ENCODE measurements at places on chromosomes 7 and 10.

- no peak for DNase-seq
Measured at GRCh38 chr10:23419655-23420329, 19.1 kb upstream of the OTUD1 start.

DNA sequence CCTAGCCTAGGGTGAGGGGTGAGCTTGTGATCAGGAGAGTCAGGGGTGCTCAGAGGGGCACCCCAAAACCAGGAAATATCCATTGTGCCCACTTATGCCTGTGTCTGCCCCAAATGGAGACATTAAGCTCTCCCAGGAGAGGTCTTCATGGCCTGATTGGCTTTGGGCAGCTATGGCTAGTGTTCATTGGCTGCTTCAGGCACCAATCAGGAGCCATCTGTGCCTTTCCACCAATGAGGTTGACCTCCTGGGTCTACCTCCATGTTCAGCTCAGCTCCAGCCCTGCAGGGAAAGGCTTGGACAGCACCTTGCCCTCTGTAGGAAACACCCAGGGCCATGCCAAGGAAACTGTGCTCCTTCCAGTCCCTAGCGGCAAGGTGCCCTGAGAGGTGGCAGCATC, 23.9 kb upstream of the HSPB1 start:
- DNase-seq, result no peak

GRCh38 chr10:6346631-6347030, 143.9 kb downstream of the PFKFB3 start:
- DNase-seq, result no peak

DNA sequence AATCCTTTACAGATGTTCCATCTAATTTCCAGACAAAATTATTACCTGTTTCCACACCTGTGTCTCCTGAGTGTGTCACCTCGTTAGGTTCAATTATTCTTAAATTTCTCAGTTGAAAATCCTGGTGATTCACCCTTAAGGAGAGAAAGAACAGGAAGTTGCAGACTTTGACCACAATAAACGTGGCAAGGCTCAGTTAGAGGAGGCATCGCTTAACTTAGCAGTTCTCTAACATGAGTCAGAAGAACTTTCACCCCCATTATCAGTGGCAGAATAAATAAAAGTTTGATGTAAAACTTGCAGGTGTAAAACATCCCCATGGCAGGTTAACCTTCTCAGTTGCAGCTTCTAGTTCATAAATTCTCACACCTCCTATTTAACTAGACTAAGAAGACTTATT, 8.3 kb downstream of the XPNPEP1 start:
- peak; percentile 10 for DNase-seq

DNA sequence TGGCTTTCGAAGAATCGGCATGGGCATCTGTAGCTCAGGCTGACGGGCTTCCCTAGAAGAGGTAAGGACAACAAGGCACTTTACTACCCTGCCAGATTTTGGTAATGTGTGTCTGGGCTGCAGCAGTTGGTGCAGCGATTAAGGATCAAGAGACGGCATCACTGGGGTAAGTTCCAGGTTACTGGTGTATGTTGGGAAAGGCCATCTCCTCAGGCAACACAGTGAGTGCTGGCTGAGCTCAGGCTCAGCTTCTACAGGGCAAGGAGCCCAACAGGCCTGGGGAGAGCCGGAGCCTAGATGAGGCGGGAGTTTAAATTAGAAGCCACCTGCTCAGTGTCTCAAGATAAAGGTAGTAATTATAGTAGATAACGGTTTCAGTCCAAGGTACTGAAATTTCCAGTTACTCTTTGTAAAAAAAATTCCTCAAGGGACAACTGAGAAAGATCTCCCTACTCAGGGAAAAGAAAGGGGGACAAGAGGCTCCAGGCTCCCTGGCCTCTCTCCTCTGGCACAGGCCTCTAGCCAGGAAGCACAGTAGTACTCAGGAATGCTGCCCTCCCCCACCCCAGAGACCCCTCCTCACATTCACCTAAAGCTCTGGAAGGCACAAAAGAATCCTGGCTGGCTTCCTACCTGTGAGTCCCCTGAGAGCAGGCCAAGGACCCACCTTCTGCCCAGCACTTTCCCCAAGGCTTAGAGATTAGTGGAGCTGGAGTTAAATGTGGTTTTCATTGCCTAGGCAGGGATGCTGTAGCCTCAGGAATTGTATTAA, 3.9 kb downstream of the CXCL12 start:
- no peak for DNase-seq

- no peak for DNase-seq
Measured at GRCh38 chr7:106572394-106573124, 88.4 kb downstream of the CCDC71L start.

DNA sequence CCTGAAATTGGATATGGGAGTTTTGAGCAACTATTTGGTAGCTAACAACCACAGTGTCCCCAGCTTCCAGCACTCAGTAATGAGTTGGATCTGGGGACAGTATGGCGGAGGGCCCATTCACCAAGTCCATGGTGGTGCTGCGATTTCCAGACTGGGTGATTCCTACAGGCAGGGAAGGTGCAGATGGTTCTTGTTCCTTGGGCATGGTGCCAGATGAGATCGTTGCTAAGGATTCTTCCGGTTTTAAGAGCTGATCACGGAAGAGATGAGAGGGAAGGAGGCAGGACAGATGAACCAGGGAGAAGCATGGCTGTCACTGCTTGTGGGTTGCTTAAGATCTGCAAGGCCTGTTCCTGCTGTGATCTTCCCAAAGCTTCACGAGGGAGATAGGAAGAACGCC, 380.3 kb downstream of the TCERG1L start:
- no peak for DNase-seq

DNA sequence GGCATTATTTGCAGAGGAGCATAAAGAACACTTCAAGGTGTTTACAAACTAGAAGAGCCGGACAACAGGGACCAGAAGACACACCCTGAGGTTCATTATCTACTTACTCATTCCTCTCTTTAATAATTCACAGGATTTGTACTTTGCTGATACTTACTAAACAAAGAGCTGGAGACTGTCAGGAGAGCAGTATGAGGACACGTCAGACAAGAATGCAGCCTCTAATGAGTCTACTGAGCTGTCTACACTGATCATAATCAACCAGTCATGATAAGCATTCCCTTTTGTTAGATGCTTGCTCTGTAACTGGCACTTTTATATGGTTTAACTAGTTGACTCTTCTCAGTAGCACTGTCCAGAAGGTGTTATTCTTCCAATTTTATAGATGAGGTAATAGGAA, 243.3 kb upstream of the CDC14C start:
- DNase-seq, result no peak

DNA sequence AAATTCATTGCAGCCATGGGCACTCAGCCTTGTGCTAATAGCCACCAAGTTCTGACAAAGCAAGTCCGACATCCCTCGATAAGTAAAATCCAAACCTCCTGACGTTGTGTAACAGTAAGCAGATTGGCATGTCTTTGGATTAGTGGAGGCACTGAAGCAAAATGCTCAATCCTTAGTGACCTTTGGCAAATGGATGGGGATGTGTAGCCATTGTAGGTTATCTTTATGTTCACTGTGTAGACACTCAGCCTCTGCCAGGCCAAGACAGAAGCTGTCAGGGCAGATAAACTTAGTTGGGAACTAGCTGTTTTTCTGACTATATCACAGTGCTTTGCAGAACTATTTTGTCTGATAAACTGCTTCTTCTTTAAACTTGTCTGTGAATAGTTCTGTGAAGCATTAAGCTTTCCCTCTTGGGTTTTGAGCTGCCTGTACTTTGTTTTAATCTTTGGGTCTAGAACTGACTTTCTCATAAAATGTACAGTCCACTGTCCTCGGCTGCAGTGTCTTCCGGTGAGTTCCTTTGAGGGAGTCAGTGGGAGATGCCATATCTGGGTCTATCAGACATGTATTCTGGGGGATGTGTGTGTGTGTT, 220.8 kb downstream of the LRMDA start:
- DNase-seq, result no peak

DNA sequence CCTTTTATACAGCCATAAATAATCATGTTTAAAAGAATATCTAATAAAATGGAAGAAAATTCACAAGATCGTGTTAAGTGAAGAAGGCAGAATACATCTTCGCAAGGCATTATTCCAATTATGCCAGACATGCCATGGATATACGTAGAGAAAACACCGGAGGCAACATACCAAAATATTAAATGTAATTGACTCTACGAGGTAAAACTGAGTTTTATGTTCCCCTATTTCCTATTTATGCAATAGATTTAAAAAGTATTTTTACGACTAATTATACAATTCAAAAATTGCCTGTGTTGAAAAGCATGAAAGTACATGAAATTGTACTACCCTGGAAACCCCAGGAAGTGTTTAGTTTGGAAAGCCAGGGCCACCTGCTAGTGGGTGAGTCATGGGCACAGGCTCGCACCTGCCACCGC, 936 bp upstream of the REPIN1 start:
- DNase-seq, result no peak

DNA sequence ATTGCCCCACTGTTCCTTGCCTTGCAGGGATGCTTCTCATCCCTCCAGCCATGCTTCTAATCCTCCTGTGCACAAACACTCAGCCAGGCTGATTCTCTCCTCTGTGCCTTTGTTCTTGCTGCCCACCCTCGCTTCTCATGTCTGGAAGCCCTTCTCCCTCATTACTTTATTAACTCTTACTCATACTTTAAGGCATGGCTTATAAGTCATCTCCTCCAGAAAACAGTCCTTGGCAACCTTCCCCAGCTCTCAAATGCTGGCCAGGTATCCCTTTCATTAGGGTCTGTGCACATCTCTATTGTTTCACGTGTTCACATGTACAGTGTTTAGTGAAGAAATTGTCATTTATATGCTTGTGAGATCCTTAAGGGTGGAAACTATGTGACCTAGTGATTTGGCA, 62.9 kb downstream of the ITGB8 start:
- no peak for DNase-seq

DNA sequence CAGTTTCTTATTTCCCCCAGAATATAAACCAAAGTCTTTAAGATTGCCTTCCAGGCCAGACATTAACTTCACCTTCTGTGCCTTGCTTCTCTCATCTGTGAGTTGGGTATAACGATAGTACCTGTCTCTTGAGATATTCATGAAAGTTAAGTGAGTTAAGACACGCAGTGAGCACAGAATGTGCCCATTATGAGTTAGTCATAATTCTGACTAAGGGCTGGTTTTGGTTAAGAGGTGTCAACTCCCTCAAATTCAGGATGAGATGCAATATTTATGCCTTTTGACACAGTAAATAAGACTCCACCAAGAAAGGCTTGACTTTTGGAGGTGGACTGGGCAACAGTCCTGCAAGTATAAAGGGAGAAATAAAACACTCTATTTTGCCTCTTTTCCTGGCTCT, 528.7 kb upstream of the IGFBP3 start:
- DNase-seq, result no peak

- no peak for DNase-seq
Measured at GRCh38 chr7:32890793-32891042, 842 bp downstream of the KBTBD2 start.

DNA sequence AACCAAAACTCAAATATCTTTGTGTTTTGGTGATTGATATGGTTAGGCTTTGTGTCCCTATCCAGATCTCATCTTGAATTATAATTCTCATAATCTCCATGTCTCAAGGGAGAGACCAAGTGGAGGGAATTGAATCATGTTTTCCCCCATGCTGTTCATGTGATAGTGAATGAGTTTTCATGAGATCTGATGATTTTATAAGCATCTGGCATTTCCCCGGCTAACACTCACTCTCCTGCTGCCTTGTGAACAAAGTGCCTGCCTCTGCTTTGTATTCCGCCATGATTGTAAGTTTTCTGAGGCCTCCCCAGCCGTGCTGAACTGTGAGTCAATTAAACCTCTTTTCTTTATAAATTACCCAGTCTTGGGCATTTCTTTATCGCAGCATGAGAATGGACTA, 419.5 kb downstream of the SH2D4B start:
- no peak for DNase-seq

DNA sequence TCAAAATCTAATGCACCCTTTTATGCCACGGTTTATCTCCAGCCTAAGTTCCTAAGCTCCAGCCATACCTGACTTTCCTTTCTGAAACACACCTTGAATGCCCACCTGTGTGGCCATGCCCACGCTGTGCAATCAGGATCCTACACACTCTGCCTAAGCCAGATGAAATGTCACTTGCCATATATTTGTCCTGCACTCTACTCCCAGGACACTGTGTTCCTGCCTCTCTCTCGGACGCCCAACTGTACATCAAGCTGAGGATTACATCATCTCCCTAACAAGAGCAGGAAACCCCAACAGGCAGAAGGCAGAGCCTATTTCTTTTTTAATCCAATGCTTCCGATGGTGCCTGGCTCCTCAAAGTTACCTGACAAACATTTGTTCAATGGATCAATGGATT, 214.6 kb downstream of the SFMBT2 start:
- no peak for DNase-seq

- no peak for DNase-seq
Measured at GRCh38 chr7:78588393-78588792, 789.8 kb downstream of the PHTF2 start.

- DNase-seq, result no peak
Measured at GRCh38 chr7:134312717-134313116, 4.0 kb downstream of the SLC35B4 start.

DNA sequence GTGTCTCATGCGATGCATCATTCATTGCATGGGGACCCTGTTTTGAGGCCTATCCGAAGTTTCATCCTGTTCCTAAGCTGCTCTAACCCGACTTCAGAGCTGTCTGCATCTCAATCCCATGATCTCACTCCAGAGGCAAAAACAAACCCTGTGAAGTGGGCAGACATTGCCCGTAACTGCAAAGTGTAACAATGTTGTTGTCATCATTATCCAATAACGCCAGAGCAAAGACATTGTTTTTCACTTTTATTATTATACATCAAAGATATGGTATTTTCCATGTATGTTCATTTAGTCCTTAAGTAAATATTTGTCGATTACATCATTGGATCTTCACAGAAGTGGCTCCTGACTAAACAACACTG, 246.7 kb downstream of the KLF6 start:
- no peak for DNase-seq

GRCh38 chr10:53606981-53607380, 834.4 kb upstream of the MBL2 start:
- DNase-seq, result no peak

GRCh38 chr7:40972426-40972825, 730.5 kb downstream of the INHBA start:
- DNase-seq, result no peak

DNA sequence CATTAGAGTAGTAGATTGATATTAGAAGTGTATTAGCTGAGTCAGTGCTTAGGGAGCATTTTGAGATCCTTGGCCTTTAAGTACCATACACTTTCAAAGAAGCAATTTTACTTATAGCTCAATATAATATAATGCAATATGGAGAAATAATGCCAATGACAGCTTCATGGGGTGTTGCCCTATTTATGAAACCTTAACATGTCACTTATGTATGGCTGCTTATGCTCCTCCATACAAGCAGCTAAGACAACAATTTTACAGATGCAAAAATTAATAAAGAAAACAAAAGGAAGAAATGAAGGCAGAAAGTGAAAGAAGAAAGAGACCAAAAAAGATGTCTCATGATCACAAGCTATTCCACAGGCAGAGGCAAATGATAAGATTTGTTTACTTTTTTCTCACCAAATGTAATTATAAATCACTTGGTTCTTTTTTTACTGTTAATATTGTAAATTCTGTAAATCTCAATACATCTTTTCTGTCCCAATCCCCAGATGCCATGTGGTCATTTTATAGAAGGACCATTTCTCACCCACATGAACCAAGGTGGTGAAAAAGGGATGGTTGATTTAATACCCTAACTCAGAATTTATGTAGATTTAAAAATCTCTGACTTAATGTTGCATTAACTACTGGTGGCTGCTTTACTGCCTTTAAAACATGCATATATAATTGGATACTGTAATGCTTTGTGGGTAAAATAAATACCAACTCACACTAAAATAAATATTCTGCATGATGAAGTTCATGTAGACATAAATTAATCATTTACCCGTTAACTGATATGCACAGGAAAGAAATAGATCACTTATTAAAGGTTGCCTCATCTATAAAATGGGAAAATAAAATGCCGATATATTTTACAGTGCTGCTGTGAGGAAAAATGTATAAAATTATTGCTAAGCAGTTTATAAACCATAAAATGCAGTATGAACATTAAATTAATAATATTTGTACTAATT, 33.5 kb upstream of the RHOBTB1 start:
- DNase-seq, result no peak
